ENCODE measurements at places on chromosomes 2 and 18.

DNA sequence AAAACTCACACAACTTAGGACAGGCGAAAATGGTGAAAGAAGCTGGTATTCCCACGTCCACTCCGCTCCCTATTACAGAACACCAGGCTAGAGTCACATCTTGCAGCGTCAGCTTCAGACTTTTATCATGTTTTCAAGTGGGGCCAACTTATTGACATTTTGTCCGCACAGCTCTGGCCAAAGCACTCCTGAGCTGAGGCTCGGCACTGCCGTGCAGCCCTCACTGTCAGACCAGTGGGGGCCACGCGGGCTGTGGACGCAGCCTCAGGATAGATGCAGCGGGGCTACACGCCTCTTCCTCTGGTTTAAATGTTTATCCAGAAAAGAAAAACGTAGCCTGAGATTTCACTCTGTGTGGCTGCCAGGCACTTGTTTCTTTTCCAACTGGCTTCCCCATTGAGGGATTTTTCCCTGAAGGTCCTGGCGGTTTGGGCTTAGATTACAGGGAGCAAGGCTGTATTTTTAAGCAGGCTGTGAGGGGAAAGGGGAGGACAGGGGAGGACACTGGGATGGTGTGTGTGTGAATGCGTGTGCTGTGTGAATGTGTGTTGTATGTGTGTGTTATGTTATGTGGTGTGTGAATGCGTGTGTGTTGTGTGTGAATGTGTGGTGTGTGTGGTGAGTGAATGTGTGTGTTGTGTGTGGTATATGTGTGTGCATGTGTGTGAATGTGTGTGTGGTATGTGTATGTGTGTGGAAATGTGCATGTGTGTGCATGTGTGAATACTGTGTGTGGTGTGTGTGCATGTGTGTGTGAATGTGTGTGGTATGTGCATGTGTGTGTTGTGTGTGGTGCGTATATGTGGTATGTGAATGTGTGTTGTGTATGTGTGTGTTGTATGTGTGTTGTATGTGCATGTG lies 267.6 kb downstream of the DCDC2C start:
- no peak for DNase-seq
- peaks cover 4% of the 10 kb centered on the region for H3K36me3 ChIP-seq
- no peak overlapping the region for H3K27ac ChIP-seq
- no peak overlapping the region for H3K4me3 ChIP-seq
- no peaks in the 10 kb centered on the region for H3K4me1 ChIP-seq
- H3K27me3 ChIP-seq: peaks cover 2% of the 10 kb centered on the region

DNA sequence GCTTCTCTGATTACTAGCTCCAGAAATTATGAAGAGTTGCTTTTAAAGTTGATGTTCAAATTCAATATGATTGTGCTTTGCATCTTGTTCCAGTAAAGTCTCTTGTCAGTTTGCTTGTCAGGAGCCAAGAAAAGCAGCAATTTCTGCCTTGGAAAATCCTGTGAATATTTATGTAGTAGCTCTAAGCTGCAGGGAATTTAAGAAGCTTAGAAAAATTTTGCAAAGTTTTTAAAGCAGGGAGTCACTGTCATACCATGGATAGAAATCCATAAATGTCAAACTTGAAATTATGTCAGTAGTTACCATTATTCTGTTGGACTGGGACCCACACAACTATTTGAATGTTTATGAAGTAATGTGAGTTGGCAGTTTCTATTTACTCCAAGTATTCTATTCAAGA lies 169.3 kb downstream of the TMEM200C start:
- peaks cover 3% of the 10 kb centered on the region for H3K27me3 ChIP-seq
- no peak overlapping the region for H3K27ac ChIP-seq
- peaks cover 9% of the 10 kb centered on the region for H3K36me3 ChIP-seq
- no peaks in the 10 kb centered on the region for H3K4me1 ChIP-seq
- no peak overlapping the region for H3K4me3 ChIP-seq
- no peak for DNase-seq

GRCh38 chr18:33578518-33579348 lies 714 bp downstream of the ASXL3 start:
- peaks cover 5% of the 10 kb centered on the region for H3K4me1 ChIP-seq
- no peak overlapping the region for H3K27ac ChIP-seq
- no peak overlapping the region for H3K4me3 ChIP-seq
- H3K27me3 ChIP-seq: peaks cover 4% of the 10 kb centered on the region
- DNase-seq: no peak
- H3K36me3 ChIP-seq: peaks cover 5% of the 10 kb centered on the region

DNA sequence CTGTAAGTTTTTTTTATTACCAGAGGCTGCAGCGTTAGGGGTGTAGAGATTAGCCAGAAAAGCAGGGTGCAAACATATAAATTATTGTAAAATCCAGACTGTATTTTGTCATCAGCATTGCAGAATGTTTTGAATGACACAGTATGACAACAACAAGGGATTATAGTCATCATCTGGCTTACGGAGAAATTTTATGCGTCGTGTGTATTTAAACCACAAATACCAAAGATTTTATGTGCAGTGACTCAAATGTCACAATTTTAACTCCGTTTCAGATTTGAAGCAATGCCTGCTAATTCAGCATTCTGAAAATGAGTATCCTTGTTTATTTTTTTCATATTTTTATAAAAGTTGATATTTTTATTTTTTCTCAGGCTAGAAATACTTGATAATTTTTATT lies 19.4 kb upstream of the TMX3 start:
- H3K36me3 ChIP-seq: no peaks in the 10 kb centered on the region
- DNase-seq: peak; percentile 67
- peak overlapping the region; percentile 57 for H3K27ac ChIP-seq
- peaks cover 26% of the 10 kb centered on the region for H3K4me1 ChIP-seq
- H3K4me3 ChIP-seq: peak overlapping the region; percentile 67

- DNase-seq: peak; percentile 27
- peaks cover 3% of the 10 kb centered on the region for H3K27me3 ChIP-seq
- H3K4me3 ChIP-seq: peak overlapping the region; percentile 53
- peaks cover 17% of the 10 kb centered on the region for H3K36me3 ChIP-seq
- peak overlapping the region; percentile 37 for H3K27ac ChIP-seq
Measured at GRCh38 chr2:65349863-65350262, 82.5 kb downstream of the SPRED2 start.

DNA sequence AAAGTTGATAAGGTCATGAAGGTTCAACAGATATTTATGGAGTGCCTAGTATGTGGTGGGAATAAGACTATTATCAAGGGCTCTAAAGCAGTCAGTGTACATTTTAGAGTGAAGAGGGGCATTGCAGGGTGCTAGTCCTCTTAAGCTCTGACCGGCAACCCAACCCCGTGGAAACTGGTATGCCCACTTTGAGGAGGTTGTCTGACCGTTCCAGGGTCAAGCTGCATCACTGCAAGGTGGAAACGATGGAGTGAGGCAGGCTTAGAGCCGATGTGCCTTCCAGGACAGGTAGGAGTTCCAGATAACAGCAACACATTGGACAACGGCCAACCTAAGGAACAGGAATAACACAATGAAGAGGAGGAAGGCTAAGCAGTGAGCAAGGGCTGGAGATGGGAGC lies 1.4 kb upstream of the UCN start:
- H3K27me3 ChIP-seq: peaks cover 23% of the 10 kb centered on the region
- peaks cover 22% of the 10 kb centered on the region for H3K36me3 ChIP-seq
- H3K27ac ChIP-seq: no peak overlapping the region
- H3K4me3 ChIP-seq: no peak overlapping the region

DNA sequence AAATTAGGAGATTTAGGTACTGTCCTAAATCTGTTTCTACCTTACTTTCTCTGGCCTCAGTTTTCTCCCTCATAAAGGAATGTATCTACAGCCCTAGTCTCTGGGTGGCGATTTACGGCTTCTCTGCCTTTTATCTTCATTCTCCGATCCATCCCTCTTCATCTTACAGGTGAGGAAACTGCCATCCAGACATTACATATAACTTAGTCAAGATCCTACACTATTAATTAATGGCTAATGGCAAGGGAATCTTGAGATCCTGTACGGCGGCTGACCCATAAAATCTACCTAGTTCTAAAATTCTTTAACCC lies 386 bp upstream of the YIPF4 start:
- H3K27ac ChIP-seq: peak overlapping the region; percentile 86
- H3K36me3 ChIP-seq: peaks cover 10% of the 10 kb centered on the region
- DNase-seq: no peak
- H3K4me3 ChIP-seq: peak overlapping the region; percentile 91
- peaks cover 5% of the 10 kb centered on the region for H3K4me1 ChIP-seq

DNA sequence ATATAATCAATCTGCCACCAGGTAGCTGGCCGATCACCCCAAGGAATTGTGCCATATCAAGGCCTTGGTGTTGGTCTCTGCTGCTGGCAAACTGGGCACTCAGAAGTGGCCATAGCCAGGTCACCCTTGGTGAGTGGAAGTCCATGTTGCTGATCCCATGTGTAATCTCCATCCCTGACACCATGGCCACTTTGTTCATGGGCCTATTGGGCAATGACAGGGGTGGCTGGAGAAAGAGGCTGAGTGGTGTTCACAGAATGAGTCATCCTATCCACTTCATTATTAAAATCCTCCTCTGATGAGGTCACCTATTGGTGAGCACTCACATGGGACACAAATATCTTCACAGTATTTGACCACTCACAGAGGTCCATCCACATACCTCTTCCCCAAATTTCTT lies 26.7 kb upstream of the CD226 start:
- H3K27me3 ChIP-seq: no peaks in the 10 kb centered on the region
- no peak overlapping the region for H3K4me3 ChIP-seq
- peak; percentile 55 for DNase-seq
- peaks cover 51% of the 10 kb centered on the region for H3K36me3 ChIP-seq
